ENCODE measurements at places on chromosomes 16 and 17. TPM values are rescaled to one million over a fixed set of nuclear protein-coding genes. Genes with fewer than 3 reads are reported as not detected.

- no peak for DNase-seq
Observed at GRCh38 chr16:600781-601180, 10.9 kb downstream of the RAB40C start.

GRCh38 chr17:32941419-32942032 lies 13.6 kb downstream of the TMEM98 start:
- no peak for DNase-seq

The TMEM98 gene
- 248 TPM for polyA plus RNA-seq

GRCh38 chr17:7560172-7561027 lies 1.3 kb upstream of the SENP3 start:
- no peak for DNase-seq

DNA sequence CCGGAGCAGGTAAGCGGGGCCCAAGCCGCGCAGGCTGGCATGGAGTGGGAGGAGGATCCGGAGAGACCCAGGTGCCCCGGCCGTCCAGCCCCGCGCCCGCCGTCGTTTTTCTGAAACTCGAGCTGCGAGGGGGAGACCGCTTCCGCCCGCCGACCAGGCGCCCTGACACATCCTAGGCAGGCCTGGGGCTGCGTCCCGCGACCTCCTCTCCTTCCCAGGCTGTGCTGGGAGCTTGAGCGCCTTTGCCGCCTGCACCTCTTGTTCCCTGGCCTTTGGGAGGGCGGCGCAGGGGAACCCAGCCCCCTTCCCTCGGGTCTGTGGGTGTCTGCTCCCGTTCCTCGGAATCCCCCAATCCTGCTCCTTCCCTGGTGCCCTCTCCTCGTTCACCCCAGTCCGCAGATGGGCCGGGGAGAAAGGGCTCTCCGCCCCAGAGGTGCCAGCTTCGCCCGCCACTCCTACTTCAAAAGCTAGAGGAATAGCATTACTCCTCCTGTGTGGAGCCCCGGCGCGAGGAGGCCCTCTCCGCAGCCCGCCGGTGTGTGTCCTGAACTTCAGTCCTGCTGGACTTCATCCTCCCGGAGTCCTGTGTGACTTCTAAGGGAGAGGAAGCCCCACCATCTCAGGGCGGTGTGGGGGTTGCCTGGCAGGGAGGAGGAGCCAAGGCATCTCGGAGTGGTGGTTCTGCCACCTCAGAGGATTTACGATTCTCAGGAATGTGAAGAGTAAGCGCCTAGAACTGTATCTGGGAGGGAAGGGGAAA lies 1.0 kb downstream of the NHERF1 start:
- DNase-seq: no peak

DNA sequence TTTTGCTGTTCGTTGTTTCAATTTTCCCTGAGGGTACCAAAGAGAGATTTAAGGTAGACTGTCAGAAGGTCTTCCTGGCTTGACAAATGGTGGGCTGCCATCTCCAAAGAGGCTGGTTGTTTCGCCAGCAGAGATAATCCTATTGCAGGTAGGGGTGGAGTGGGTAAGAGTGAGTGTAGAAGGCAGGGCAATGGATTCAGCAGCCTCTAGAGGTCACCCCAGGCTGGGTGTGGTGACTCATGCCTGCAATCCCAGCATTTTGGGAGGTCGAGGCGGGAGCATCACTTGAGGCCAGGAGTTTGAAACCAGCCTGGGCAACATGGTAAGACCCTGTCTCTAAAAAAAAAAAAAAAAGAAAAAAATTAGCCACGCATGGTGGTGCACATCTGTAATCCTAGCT lies 34.6 kb downstream of the DCAKD start:
- no peak for DNase-seq

DNA sequence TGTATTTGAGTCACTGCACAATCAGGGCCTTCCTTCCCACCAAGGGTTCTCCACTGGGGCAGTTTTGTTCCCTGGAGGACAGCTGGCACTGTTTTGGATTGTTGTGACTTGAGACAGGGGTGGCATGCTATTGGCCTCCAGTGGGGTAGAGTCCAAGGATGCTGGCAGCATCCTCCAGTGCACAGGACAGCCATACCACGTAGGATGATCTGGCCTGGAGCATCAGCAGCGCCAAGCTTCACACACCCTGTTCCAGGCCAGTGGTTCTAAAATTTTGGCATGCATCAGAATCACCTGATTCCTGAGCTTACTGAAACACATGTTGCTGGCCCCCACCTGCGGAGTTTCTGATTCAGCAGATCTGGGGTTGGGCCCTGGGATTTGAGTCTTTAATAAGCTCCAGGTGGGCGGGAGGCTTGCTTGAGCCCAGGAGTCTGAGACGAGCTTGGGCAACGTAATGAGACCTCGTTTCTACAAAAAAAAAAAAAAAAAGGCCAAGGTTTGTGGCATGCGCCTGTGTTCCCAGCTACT lies 83.2 kb downstream of the MGAT5B start:
- no peak for DNase-seq

The ZNF597 gene
- polyA plus RNA-seq: 3.8 TPM

- no peak for DNase-seq
Observed at GRCh38 chr17:72970246-72970645, 122.2 kb downstream of the SLC39A11 start.

- DNase-seq: no peak
Observed at GRCh38 chr16:140175-140857, 1.8 kb upstream of the NPRL3 start.

GRCh38 chr17:74449773-74450172 lies 16.7 kb upstream of the CD300A start:
- DNase-seq: no peak

- no peak for DNase-seq
Observed at GRCh38 chr17:30220414-30220813, 15.1 kb downstream of the SLC6A4 start.

DNA sequence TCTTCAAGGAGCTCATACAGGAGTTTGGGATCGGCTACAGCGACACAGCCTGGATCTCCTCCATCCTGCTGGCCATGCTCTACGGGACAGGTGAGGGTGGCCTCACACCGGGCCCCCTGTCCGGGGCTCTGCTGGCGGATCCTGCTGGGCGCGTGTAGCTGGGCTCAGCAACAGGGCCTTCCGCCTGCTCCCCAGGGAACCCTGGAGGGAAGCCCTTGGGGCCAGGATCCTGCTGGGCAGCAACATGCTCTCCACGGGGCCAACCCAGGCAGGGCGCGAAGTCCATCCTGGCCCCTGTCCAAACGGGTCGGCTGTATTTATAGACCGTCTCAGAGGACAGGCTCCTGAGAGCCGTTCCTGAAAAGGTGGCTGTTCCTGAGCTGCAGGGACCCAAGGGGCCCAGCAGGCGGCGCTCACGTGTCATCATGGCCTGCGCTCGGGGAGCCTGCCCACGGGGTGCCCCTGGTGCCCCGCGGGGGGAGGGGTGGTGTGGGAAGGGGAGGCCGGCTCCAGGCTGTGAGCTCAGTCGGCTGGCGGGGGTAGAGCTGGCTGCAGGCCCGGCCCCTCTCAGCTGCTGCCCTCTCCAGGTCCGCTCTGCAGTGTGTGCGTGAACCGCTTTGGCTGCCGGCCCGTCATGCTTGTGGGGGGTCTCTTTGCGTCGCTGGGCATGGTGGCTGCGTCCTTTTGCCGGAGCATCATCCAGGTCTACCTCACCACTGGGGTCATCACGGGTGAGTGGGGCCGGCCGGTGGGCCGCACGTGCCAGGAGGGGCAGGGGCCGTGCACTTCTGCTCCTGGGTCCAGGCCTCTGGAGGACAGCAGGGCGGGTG lies 7.5 kb downstream of the SLC16A3 start:
- no peak for DNase-seq

GRCh38 chr16:73823205-73823849 lies 473.3 kb upstream of the PSMD7 start:
- no peak for DNase-seq

- DNase-seq: no peak
Observed at GRCh38 chr16:3119701-3120408, 7.5 kb downstream of the ZNF205 start.

DNA sequence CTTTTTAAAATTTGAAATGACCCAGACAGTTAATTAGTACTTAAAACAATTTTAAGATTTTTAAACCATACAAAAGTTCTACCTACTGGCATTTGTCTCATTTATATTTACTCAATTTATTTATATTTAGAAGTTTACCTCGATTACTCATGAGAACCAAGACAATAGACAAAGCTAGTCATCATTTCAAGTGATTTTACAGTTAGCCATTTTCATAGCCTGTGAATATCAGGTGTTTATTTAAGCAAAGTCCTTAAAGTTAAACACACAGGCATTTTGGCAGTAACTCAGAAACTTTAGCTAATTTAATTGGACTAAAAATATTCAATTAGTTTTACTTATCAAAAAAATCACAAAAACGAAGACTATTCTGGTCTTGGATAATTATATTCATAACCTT lies 101.6 kb upstream of the KIF2B start:
- DNase-seq: no peak

GRCh38 chr17:17116406-17116805 lies 74.1 kb downstream of the MPRIP start:
- no peak for DNase-seq

DNA sequence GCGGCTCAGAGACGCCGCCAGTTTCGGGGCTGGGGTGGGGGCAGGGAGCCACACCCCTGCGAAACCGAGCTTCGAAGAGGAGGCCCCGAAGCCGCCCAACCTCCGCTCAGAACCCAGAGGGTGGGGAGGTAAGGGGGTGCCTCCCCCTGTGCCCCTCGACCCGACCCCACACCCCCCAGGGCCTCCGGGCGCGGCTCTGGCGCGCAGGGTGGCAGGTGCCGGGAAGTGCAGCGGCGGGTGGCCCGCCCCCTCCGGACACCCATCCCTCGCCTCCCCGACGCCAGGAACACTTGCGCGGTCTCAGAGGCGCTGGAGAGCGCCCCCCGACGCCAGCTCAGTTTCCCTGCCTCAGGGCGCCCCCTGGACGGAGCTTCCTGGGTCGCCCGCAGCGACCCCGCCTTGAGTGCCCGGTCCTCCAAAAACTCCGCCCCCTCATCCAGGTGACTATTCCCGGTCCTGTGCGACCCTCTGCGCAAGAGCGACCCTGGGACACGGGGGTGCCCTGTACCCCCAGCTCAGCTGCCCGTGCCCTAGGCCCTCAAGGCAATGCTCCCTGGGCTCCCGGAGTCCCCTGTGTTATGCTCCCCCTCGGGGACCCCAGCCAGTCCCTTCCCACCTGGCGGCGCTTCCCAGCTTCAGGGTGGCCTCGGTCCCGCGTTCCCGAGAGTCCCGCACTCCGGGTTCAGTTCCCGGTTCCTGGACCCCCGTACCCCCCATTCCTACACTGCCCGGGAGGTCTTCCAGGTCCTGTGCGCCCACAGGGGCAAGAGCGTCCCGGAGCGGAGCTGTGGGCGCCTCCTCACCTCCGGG lies 562 bp downstream of the PPL start:
- DNase-seq: no peak

- DNase-seq: no peak
Observed at GRCh38 chr17:31078290-31078689, 16.5 kb upstream of the NF1 start.

- DNase-seq: no peak
Observed at GRCh38 chr16:86071611-86072240, 172.8 kb downstream of the IRF8 start.

The NPIPA2 gene
- not detected for polyA plus RNA-seq

DNA sequence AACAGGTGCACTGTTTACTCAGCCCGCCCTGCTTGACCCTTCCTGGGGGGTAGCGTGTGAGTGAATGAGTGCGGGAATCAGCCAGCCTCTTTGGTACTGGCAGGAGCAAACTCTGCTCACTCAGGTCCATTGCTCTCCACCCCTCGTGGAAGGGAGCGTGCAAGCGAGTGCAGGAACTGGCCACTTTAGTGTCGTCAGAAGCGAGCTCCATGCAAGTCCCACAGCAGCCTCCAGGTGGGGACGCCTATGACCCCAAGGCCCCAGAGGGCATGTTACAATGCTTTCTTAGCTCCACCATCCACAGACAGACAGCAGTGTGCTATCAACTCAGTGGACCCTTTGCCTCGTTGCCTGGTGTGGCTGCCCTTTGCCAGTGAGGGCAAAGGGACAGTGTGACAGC lies 1025.1 kb upstream of the CDH8 start:
- DNase-seq: no peak

The IRX5 gene
- 7.7 TPM for polyA plus RNA-seq

The SMIM5 gene
- 5.1 TPM for polyA plus RNA-seq

DNA sequence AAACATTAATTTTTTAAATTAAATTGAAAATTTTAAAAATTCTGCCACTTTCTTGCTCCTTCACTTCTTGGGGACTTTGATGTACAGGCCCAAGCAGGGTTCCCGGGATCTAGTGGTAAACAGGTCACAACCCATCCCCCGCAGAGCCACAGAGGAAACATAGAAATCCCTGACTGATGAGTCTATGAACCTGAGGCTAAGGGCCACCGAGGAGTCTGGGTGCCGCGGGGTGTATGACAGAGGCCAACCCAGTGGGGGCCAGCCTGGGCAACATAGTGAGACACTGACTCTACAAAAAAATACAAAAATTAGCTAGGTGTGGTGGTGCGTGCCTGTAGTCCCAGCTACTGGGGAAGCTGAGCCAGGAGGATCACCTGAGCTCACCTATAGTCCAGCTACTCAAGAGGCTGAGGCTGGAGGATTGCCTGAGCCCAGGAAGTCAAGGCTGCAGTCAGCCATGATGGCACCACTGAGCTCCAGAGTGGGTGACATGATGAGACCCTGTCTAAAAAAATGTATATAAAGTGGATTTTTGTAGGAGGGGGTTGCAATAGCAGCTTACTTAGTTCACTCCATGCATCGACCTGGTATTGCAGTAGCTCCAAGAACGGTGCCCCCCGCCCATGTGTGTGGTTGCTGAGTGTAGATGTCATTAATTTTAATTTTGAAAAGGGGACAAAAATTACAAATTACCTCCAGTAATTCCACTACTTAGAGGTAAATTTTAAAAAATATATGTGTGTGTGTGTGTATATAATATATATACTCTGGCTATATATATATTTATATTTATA lies 9.2 kb upstream of the FLYWCH1 start:
- no peak for DNase-seq

DNA sequence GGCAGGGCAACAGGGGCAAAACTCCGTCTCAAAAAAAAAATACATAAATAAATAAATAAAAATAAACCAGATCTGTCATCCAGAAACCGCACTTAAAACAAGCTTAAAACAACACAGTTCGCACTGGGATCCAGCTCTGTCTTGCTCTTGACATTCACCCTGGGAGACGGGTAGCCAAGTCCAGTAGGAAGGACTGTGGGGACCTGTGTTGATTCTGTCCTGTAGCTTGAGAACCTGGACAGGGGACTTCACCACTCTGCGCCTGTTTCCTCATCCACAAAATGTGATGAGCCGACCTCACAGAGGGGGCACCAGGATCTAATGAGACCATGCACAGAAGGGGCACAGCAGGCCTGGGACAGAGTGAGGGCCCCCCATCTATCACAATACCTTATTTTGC lies 1.5 kb upstream of the RAI1 start:
- no peak for DNase-seq

The BAHCC1 gene
- 22.8 TPM for polyA plus RNA-seq

Data from left renal cortex interstitium (tissue), 4 donors.